ENCODE measurements at places on chromosomes 1 and 21.

GRCh38 chr1:206004826-206005225, 1.6 kb upstream of the RAB7B start:
- no peak for DNase-seq

DNA sequence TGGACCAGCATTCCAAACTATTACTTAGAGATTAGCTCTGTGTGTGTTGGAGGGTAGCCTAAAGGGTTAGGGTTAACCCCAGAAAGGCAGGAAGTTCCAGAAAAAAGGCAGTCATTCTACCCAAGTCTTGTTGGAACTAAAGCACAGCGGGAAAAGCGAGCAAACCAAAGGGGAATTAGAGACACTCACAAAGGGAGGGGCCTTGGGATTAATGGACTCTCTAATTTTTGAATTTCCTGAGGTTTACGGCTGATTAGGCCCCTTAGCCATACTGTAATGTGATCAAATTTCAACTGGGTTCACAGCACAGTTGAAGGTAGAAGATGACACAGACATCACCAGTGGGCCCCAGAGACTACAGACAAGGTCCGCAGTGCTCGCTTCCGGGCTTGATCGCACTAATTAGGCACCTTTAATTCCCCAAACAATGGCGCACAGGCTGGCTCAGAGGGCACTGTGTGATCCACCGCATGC, 28.3 kb downstream of the CAPZB start:
- DNase-seq, result no peak

DNA sequence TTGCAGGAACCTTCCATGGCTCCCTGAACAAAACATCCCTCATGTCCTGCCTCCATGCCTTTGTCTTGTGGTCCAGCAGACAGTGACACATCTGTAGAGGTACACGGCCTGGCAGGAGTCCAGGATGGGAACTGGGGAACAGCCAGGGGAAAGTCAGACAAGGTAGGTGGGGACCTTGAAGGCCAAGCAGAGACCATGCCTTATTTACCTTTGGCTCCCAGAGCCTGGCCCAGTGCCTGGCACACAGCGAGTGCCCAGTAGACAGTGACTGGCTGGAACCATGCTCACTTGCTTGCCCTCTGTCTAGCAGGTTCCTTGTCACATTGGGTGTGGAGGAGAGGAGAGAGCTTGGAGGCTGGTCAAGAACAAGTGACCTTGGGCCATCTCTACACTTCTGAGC, 81.0 kb downstream of the BCAR3 start:
- no peak for DNase-seq

DNA sequence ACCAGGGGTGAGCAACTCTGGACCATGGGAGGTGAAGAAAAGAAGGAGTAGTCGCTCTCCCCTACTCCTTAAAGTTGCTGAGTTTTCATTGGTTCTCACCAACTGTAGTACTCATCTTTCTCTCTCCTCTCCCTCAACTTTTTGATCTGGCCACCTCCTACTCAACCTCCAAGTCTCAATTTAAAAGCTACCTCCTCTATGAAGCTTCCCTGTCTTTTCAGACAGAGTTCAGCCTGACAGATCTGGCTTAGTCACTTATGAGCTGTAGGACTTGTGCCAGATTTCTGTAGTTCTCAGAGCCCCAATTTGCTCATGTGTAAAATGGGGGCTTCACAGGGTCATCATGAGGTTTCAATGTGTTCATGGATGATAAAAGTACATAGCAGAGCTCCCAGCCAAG, 34.5 kb upstream of the HTR1D start:
- DNase-seq, result no peak

- DNase-seq, result no peak
These were observed 98.2 kb downstream of the EPHB2 start for GRCh38 chr1:22808676-22809483.

DNA sequence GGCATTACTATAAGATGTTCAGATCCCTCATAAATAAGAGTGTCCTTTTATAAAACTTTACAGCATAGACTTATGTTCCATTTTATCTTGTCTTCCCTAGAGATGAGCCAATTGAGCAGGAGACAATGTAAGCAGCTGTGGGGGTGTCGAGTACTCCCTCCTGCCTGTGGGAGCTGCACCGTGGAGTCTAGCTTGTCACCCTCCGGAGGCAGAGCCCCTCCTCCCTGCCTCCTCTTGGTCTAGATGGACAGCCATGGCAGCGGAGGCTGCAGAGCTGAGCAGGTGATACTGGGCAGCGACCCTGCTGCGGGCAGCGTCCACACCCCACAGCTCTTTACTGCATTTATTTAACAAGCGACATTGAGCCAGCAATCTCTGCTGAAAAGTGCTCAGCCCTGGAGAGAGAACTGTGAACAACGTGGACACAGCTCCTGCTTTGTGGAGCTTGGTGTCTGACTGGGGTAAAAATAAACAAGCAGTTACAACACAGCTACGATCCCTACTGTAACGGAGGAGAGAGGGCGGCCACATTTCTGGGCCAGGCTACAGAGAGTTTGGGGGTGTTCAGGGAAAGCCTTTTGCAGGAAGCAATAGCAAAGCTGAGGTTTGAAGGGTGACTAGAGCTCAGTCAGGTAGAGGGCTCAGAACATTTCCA, 12.8 kb upstream of the KIF21B start:
- no peak for DNase-seq

DNA sequence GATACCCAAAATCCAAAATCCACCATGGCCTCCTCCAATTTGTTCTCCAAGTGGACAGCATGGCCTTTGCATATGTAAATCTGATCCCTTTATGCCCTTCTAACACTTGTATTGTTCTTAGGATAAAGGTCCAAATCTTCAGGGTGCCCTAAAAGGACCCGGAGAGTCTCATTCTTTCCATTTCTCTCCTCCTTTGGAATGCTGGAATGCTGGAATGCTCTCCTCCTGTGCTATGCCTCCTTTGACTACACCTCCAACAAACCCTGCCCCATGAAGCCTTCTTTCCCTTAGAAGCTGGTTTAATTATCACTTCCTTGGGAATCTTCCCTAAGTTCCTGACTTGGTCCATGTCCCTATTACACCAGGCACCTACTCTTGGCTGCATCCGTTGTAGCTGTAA, 484.8 kb upstream of the RUNX1 start:
- DNase-seq, result no peak

All from activated CD4-positive, alpha-beta T cell treated with anti-CD3 and anti-CD28 coated beads for 48 hours (primary cell).